ENCODE measurements at places on chromosomes 13 and 19. TPM values are rescaled to one million over a fixed set of nuclear protein-coding genes. Genes with fewer than 3 reads are reported as not detected.

- no peaks in the 10 kb centered on the region for H3K4me1 ChIP-seq
- DNase-seq, result no peak
- H3K36me3 ChIP-seq, result no peaks in the 10 kb centered on the region
These were observed 750.6 kb downstream of the DIAPH3 start for GRCh38 chr13:59413126-59413525.

- no peaks in the 10 kb centered on the region for H3K27me3 ChIP-seq
- no peaks in the 10 kb centered on the region for H3K4me1 ChIP-seq
- H3K36me3 ChIP-seq, result no peaks in the 10 kb centered on the region
- no peak overlapping the region for H3K4me3 ChIP-seq
These were observed 59.4 kb upstream of the WASF3 start for GRCh38 chr13:26497968-26498511.

GRCh38 chr19:58397533-58398037, 2.1 kb downstream of the RNF225 start:
- no peak overlapping the region for H3K4me3 ChIP-seq
- no peak for DNase-seq

GRCh38 chr19:15213715-15214381, 13.1 kb upstream of the NOTCH3 start:
- H3K4me3 ChIP-seq, result no peak overlapping the region
- no peaks in the 10 kb centered on the region for H3K27me3 ChIP-seq
- no peak overlapping the region for H3K27ac ChIP-seq
- no peak for DNase-seq

DNA sequence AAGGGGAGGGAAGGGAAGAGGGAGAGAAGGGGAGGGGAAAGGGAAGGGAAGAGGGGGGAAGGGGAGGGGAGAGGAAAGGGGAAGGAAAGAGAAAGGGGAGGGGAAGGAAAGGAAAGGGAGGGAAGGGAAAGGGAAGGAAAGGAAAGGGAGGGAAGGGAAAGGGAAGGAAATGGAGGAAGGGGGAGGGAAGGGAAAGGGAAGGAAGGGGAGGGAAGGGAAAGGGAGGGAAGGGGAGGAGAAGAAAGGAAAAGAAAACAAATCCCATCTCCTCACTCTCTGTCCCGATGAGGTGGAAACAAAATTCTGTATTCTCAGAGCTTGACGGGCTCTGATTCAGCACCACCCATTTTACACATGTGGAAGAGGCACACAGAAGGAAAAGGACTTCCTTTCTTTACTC, 51.4 kb upstream of the SIN3B start:
- H3K4me3 ChIP-seq, result no peak overlapping the region
- H3K27ac ChIP-seq, result no peak overlapping the region
- H3K36me3 ChIP-seq, result no peaks in the 10 kb centered on the region
- no peaks in the 10 kb centered on the region for H3K4me1 ChIP-seq
- H3K27me3 ChIP-seq, result no peaks in the 10 kb centered on the region

DNA sequence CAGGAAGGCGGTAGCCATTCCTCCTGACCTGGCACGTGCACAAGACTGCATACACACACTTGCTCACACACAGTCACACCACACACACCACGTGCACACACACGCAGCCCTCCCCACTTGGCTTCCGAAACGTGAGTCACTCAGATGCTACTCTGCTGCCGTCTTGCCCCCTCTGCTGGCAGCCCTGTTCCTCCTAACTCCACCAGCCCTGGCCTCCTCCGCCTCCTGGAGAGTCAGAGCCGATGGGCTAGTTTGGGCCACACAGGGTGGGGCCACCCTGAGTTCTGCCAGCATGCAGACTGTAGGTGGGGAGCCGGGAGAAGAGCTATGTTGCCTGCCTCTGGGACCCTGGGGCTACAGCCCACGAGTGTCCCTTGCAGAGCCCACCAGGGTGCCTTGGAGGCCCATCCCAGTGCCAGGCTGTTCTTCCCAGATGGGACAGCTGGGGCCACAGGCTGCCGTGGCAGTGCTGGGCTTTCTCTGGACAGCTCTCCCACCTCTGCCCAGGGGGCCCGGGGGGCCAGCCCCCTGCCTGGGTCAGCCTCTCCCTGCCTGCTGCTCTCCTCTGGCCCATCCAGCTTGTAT, 12.1 kb downstream of the PIN1 start:
- H3K36me3 ChIP-seq, result peaks cover 59% of the 10 kb centered on the region
- no peaks in the 10 kb centered on the region for H3K27me3 ChIP-seq
- peaks cover 10% of the 10 kb centered on the region for H3K4me1 ChIP-seq
- no peak overlapping the region for H3K4me3 ChIP-seq

GRCh38 chr19:17796013-17796837, 1.3 kb downstream of the B3GNT3 start:
- no peak overlapping the region for H3K4me3 ChIP-seq
- no peaks in the 10 kb centered on the region for H3K36me3 ChIP-seq
- H3K4me1 ChIP-seq, result peaks cover 24% of the 10 kb centered on the region

- peaks cover 65% of the 10 kb centered on the region for H3K27me3 ChIP-seq
- no peak for DNase-seq
- H3K4me3 ChIP-seq, result no peak overlapping the region
- no peak overlapping the region for H3K27ac ChIP-seq
These were observed 2.6 kb upstream of the TSHZ3 start for GRCh38 chr19:31351855-31352195.

KISS1R gene
- not detected for total RNA-seq

PTH2 gene
- not detected for total RNA-seq

FGF21 gene
- total RNA-seq, result not detected

TLE6 gene
- not detected for total RNA-seq

ZNF524 gene
- total RNA-seq, result 9.2 TPM
